ENCODE measurements at places on chromosomes 7 and 10.

DNA sequence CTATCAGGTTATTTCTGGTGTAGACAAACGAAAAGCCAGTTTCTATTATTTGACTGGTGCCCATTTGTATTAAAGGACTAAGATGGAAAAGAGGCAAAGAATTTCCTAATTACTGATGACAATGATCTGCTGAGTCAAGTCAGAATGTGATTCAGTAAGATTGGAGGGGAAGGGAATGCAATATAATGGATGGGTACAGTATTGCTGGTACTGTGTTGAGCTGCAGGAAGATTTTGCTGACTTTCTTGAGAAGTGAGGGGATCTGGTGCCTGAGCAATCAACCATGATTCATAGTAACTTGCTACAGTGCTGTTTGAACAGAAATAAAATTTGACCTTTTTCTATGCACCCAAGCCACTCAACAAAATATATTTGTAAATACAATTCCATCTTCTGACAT, 139.1 kb upstream of the RHEB start:
- no peak for DNase-seq

DNA sequence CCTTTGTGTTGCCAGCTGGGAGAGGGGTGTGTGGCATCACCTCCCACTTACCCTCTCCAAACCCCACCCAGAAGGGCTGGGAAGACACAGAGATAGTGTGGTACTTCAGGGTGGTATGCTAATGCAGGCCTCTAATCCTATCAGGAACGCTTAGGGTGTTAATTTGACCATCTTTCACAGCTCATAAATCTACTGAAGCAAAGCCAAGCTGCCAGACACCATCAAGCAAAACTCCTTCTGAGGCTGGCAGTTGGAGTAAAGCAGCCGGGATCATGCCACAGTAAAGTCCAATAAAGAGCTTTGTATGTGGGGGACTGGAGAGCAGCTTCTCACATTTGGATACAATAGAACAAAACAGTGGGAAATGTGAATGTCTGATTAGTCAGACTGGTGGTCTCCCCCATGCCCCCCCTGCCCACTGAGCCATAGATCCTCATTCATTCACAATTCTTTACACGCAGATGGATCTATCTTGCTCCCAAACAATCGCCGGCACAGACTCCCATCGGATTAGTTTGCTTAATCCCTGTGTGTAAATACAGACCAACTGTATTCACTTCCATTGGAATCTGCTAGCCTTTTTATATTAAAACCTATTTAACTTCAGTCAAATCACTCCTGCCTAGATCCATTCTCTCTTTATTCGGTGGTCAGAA, 29.6 kb downstream of the FGFBP3 start:
- no peak for DNase-seq

- no peak for DNase-seq
Observed at GRCh38 chr7:29607259-29607658, 43.6 kb downstream of the PRR15 start.

DNA sequence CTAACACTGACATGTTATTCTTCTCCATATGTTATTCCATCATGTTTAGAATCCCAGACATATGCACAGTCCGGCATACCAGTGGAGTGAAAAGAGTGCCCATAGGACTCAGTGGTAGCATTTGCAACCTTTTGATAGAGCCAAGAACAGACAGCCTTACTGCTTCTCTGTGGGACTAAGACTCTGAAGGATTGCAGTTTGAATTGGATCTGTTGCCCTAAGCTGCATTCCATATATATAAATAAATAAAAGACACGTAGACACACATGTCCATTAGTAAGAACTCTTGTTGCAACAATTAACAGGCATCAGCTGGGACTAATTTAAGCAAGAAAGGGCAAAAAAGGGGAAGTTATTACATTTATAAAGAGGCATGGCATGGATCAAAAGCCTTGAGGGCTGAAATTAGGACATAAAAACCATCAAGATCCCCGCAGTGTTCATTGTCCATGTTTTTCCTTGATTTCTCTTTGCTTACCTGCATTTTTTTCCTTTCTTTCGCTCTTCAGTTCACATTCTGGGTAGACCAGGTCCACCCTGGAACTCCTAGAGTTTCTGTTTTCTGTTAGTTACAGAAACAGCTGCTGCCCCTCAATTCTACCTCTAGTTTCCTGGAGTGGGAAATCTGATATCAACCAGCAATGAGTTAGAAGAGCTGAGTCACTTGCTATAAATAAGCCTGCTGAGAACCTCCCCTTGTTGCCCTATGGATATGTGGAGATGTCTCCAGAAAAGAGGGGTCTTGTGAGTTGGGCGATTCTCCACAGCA, 132.4 kb downstream of the SORCS1 start:
- DNase-seq = no peak

DNA sequence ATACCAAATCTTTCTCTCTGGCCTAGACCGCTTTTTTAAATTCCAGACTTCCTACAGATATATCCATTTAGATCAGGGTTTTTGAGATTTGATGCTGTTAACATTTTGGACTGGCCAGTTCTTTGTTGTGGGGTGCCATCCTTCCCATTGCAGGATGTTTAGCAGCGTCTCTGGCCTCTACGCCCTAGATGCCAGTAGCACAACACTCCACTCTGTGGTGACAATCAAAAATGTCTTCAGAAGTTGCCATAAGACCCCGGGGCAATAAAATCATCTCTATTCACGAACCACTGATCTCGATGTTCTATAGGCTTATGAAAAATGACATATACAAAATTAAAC, 46.3 kb downstream of the HDAC9 start:
- no peak for DNase-seq

GRCh38 chr10:103854686-103855391, 537 bp downstream of the SH3PXD2A start:
- peak; percentile 58 for DNase-seq

- DNase-seq = no peak
Observed at GRCh38 chr7:16284581-16284980, 136.8 kb downstream of the CRPPA start.

DNA sequence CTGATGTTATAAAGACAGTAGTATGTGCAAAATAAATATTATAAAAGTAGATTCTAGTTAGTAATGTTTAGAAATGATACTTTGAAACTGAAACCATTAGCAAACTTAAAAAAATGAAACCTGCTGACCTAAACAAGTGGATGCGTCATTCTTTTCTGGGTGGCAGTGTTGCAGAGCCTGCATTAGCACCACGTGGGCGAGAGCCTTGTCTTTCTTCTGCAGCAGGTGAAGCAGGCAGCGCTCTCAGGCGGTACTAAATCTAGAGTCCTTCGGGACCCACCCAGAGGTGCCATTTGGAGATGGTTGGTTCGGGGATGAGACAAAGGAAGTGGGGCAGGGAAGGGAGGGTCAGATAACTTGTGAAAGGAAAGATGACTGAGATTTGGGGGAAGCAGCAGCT, 759.1 kb upstream of the IGFBP3 start:
- DNase-seq = no peak

GRCh38 chr7:85528581-85528980, 341.7 kb upstream of the SEMA3D start:
- no peak for DNase-seq

GRCh38 chr7:47932016-47932415, 16.2 kb downstream of the PKD1L1 start:
- no peak for DNase-seq

DNA sequence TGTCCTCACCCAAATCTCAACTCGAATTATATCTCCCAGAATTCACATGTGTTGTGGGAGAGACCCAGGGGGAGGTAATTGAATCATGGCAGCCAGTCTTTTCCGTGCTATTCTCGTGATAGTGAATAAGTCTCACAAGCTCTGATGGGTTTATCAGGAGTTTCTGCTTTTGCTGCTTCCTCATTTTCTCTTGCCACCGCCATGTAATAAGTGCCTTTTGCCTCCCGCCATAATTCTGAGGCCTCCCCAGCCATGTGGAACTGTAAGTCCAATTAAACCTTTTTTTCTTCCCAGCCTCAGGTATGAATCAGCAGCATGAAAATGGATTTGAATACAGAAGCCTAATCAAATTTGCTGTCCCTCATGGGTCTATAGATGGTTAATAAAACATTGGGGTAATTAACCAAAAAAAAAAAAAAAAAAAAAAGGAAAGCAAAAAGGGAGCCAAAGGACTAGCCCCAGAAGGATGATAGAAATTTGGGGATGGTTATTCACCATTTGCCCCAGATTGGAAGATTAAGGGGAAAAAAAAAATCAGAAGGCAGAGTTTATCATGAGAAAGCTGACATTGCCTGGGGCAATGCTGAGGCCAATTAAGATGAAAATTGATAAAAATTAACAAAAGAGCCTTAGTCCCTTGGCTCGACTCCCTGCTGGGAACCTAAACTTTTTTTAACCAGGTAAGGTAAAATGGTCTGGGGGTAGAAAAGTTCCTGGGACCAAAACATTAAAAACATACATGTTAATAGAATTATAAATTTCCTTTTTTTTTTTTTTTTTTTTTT, 27.6 kb downstream of the AVL9 start:
- no peak for DNase-seq

DNA sequence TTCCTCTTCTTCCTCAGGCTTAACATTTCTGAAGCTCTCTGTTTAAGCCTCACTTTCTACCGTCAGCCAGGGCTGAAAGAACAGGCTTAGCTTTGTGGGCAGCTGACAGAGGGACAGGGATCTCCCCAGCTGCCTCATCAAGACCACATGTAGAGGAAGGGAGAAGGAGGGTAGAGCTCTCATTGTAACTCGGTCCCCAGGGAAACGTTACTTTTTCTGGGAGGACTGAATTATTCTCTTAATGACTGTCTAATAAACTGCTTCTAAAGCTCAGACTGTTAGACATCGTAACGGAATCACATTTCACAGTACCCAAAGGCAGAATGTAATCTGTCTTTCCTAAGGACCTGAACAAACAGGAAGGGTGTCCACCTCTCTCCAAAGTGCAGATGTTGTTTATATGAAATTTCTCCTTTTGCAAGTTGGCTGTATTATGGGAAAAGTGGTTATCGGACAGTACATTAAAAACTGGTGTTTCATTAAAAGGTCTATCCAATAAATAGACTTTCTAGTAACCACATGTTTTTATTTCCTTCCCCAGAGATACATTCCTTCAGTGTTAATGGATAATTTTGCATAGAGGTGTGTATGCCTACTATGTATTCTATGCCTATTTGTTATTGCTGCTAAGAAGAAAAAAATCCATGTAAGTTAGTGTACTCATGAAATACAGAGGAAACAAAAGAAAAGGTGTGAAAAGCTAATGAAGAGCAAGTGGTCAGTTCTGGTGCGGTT, 144.2 kb downstream of the CTTNBP2 start:
- DNase-seq = no peak

GRCh38 chr10:124603376-124604213, 140.6 kb downstream of the FAM53B start:
- peak; percentile 10 for DNase-seq

DNA sequence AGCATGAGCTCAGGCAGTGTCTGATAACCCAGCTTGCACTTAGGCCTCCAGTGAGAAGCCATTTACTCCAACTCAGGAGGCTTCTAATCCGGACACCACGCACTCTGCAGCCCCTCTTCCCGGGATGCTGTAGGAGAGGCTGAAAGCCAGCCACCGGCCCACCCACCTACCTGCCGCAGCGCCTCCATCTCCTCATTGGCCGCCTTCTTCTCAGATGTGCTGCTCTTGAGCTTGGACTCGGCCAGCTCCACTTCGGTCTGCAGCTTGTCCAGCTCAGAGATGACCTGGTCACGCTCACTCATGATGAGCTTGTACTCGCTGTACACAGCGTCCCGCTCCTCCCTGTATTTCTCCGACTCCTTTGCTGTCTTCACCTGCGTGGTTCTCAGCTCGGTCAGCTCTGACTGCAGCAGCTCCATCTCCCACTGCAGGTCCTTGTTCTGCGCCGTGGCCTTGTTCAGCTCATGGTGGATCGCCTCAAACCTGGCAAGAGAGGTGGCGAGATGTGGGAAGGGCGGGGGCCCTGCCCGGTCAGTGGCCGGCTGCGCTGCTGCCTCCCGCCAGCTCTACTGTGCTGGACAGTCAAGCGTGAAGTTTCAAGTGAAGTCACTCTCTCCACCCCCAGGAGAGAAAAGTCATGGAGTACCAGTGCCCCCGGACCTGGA, 84.7 kb downstream of the DLG5 start:
- no peak for DNase-seq

- no peak for DNase-seq
Observed at GRCh38 chr10:95214369-95214768, 20.3 kb downstream of the ACSM6 start.

DNA sequence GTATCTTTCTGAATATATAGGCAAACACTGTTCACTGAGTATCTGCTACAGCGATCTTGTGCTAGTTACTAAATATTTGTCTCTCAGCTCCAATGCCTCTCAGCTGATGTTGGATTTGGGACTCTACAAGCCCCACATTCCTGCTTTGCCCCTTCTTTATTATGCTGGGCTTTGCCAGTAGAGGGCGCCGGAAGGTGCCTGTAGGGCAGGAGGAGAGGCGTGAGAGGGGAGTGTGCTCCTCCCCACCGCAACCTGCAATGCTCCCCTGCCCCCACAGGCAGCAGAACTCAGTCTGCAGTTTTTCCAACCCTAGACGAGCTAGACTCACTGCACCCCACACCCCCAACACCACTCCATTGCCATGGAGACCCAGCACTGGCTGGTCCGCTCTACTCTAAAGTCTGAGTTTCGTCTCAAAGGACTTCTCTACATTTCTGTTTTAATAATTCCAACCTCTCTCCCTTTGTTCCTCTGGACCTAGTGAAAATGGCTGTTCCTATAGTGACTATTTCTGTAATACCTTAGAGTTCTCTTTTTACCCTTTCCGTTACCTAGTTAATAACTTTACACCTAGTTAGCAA, 337.6 kb downstream of the CCSER2 start:
- no peak for DNase-seq

DNA sequence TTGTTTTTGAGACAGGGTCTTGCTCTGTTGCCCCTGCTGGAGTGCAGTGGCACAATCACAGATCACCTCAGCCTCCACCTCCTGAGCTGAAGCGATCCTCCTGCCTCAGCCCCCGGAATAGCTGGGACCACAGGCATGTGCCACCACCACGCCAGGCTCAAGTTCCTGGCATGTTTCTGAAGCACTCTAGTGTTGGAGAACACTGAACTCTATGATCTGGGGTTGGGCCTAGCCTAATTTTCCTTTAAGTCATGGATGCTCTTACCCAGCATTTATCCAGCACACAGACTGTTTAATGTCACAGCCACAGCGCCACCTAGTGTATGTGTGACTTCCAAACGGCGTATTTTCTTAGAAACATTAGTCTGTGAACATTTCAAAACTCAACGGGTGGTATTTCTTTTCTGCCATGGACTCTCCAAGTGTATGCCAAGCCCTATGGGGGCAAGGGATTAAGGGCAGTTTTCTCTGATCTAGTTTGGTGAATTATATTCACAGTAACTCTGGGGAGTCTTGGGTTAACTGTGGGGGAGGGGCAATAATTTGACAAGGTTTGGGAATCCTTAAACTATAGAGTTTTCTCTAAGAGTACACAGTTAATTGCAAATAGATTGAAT, 91.8 kb downstream of the CREM start:
- DNase-seq = peak; percentile 80

DNA sequence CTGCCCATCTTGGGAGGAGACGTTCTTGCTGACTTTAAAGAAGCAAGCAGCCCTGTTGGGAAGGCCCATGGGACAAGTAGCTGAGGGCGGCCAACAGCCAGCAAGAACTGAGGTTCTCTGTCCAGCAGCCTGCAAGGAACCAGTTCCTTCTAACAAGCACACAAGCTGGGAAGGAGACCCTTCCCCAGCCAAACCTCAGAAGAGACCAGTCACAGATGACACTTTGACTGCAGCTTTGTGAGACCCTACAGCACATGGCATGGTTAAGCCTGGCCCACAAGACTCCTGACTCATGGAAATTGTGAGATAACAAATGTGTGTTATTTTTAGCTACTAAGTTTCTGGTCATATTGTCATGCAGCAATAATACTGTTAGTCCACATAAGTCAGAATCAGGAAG, 99.9 kb downstream of the PRLHR start:
- DNase-seq = no peak

GRCh38 chr10:38038107-38038931, 27.8 kb downstream of the ZNF33A start:
- DNase-seq = no peak

All from right cardiac atrium (tissue), 5 donors.